ENCODE measurements at places on chromosomes 13 and 19. TPM values are rescaled to one million over a fixed set of nuclear protein-coding genes. Genes with fewer than 3 reads are reported as not detected.

DNA sequence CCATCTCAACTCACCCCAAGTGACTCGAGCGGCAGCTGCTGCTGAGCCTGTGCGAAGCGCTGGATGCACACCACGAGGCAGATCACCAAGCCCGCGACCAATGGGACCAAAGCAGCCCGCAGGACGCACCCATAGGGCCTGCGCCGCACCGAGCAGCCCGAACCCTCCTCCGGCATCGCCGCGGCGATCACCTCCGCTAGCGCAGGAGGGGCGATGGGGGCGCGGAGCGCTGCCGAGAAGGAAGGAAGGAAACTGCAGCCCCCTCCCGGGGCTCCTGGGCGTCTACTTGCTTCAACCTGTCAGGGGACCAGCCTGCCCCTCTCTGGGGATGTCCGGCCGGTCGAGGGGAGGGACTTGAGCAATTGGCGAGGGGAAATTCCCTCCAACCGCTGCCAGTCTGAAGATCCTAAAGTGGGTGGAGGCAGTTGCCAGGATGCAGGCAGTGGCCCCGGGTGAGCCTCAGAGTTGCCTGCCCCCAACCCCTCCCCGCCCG, at the start of gene CD70:
CD70 (minus strand) TSS at position 324 of the 493 bp plus-strand sequence; CDS start at position 176, 148 bp downstream.
- DNase-seq, result peak; percentile 74

DNA sequence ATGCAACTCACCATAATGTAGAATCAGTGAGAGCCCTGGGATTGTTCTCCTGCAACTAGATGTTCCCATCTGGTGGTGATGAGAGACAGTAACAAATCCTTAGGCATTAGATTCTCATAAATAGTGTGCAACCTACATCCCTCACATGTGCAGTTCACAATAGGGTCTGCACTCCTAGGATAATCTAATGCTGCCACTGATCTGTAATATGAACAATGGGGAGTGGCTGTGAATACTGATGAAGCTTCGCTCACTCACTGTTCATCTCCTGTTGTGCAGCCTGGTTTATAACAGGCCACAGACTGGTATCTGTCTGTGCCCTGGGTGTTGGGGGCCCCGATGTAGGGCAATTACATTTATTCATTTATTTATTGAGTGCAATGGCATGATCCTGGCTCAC, 86.9 kb downstream of the ZNF254 start:
- DNase-seq, result no peak

- DNase-seq, result no peak
These were observed 9.5 kb downstream of the POLR1D start for GRCh38 chr13:27631156-27631555.

DNA sequence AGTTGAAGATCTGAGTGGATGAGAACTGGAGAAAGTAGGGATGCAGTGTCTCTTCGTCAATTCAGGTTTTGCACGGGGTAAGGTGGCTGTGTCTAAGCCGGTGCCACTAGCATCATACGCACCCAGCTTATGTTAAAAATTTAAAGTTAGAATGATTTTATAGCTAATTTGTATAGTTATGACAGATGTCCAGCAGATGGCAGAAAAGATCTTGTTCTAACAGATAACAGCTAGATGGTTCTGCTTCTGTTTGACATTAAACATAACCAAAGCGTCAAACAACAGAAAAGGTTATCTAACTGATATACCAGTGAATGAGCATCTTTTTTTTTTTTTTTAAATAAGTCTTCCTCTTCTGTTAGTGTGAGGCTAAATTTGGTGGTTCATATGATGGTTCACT, 18.8 kb upstream of the EDDM13 start:
- no peak for DNase-seq

DNA sequence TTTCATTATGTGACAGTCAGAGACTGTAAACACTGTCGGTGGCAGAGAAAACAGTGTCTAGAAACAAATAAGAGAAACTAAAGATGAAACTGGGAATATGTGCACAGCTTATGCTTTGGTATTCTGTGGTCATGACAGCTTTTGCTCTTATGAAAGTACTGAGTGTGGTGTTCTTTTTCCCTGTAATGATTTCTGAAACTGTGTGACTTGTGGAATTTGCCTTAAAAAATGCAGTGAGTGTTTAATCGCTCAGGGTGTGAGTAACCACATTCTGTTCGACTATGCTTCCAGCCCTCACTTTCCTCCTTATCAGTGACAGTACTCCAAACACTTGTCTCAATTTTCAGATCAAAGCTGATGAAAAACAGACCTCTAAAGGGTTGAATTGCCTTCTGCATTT, 66.9 kb upstream of the DIAPH3 start:
- no peak for DNase-seq

DNA sequence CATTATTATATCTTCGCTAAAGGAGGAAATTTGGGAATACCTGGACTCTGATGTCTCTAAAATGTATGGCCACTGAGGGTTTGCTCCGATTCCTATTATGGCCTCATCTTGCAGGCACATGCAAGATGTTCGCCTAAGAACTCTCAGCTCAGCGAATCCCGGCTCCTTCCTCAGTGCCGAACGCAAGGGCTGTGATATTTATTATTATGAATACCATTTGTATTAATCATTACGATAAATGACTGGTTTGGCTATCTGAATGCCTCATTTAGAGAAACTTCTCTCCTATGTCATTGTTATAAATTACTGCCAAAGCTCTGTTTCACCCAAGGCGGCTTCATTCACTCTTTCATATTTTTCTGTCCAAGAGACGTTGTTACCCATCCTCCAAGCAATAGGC, 369.7 kb upstream of the TSHZ3 start:
- DNase-seq, result no peak

GRCh38 chr13:100812982-100813584, 138.5 kb upstream of the TMTC4 start:
- DNase-seq, result no peak

DNA sequence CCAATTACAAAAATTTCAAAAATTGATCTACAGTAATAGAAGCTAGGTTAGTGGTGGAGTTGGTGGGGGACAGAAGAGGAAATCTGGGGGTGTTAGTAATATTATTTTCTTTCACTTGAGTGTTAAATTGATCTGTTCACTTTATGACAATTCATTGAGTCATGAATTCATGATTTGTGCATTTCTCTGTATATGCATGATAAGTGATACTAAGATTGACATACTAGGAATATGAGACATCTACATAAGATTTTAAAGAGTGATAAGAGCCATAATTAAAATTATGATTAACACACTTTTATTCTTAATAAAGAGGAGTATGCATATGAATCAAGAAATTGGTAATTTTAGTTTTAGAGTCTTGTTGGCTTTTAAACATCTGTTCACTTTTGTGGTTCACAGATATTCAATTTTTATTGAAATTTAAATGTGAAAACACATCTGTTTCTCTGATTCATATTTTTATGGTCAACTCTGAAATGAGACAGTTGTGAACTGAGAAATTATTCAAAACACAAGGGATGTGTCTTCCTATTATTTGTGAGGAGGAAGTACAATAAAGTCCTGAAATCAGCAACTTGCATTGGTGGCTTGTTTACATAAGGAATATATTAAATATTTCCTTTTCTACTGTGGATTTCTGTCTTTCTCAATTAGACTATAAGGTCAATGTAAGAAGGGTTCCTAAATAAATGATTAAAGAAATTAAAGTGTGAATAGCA, 196.5 kb downstream of the ITGBL1 start:
- no peak for DNase-seq

DNA sequence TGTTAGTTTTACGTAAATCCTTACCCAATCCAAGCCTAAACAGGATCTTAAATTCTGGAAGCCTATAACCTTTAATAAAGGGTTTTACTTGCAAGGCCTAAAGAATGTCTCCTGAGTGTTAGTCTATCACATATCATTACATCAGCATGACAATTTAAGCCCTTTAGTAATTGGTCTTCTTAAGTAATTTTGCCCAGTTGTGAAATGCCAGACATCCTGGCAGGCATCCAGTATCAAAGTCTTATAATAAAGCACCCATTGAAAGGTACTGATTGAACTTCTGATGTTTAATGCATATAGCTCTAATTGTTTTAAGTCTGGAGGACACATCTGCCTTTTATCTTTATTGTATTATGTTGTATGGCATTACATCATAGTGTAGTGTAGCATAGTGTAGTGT, 1078.9 kb downstream of the SLITRK1 start:
- DNase-seq, result no peak

DNA sequence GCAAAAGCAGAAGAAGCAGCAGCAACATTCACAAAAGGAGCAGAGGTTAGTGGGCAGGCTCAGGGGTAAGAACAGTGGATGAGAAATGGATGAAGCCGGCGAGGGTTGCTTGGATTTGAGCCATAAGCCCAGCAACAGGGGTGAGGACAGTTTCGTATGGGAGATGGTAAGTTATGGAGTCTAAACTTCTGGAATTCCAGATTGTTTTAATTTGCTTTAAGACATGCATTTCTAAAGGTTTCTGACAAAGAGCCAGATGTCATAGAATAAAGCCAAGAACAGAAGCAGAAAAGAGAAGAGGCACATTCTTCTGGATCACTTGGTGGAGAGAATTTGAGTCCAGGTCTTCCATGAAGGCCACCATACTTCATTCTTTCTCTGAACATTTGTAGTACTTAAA, 76.6 kb downstream of the TNFSF11 start:
- DNase-seq, result no peak

DNA sequence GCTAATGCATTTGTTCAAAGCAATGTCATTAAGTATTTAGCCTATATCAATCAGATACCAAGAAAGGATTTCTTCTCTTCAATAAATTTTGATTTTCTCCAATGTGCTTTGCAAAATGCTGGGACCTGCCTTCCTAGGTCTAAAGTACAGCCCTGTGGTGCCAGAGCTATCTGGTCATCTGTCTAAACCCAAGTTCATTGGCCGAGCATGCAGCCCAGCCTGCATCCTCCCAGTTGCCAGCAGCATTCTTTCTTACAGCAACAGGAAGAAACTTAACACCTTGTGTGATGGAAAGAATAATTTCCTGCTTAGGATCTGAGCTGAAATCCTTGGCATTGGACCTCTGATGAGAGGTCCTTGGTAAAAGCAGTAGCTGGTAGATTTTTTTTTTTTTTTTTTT, 310.0 kb downstream of the RBM26 start:
- no peak for DNase-seq

DNA sequence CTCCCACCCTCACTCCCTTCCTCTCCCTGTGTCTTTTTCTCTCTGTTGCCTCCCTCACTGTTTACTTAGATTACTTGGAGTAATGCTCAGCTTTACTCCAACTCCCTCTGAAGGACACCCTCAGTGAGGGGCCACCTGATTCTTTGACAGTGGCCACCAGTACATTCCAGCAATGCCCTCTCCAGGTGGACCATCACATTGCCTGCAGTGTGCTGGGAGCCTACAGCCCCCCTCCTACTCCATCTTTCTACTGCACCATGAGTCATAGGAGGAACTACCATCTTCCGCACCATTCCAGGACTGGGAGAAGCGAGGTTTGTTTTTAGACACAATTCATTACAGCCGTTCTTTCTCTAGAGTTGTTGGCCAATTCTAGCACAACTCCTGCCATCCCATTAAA, 96.6 kb upstream of the POSTN start:
- no peak for DNase-seq

- no peak for DNase-seq
These were observed 530.0 kb downstream of the PCDH9 start for GRCh38 chr13:66700117-66700601.

- peak; percentile 54 for DNase-seq
These were observed 575.8 kb downstream of the DACH1 start for GRCh38 chr13:71290963-71291841.

DNA sequence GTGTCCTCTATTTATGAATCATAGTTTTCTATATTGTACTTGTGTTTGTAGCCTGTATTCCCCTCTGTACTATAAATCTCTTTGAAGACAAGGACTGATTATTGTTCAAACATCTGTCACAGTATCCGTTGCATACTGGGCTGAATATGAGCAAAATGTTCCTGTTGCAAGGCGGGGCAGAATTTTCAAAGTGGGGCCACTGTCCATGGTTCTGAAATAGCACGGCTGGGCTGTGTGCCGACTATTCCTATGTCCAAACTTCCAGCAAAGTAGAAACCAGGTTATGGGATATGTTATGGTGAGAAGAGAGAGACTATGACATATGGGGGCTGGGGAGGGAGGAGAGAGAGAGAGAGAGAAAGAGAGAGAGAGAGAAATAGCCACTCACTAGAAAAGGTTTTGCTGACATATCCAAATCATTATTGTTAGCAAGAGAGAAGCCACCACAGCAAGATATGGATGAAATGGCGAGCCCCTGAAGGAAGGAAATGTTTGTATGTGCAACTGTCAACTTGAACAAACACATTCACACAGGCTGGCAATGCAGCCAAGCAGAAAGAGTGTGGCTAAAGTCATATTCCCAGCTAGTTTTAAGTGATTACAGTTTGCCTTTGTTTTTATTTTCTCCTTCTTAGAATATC, 107.0 kb upstream of the GPR12 start:
- peak; percentile 29 for DNase-seq

DNA sequence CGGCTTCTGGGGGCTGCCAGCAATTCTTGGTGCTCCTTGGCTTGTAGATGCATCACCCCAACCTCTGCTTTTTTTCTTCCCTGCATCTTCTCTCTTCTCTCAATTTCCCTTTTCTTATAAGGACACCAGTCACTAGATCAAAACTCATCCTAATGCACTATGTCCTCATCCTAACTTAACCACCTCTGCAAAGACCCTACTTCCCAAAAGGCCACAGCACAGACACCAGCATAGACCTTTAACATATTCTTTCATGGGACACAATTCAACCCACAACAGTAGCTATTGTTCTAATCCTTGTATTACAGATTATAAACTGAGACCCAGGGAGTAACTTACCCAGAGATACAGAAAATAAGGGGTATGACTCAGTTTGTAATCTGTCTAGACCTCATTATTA, 47.0 kb downstream of the RUBCNL start:
- DNase-seq, result no peak

- peak; percentile 53 for DNase-seq
These were observed 45.2 kb downstream of the CDADC1 start for GRCh38 chr13:49292742-49293486.

- no peak for DNase-seq
These were observed 21.7 kb downstream of the ZNF536 start for GRCh38 chr19:30393729-30394480.

Gene ERICH6B
- not detected for total RNA-seq

Gene SGCG
- total RNA-seq, result not detected

Gene MAP4K1
- total RNA-seq, result 205 TPM

Gene CEACAM21
- 40.9 TPM for total RNA-seq

Gene PROZ
- not detected for total RNA-seq

Gene BCKDHA
- total RNA-seq, result 23.2 TPM

Gene COX7A1
- total RNA-seq, result not detected

Gene ZNF470
- 1.7 TPM for total RNA-seq

Gene TEX29
- total RNA-seq, result 0.39 TPM

Gene IFT88
- total RNA-seq, result 5.3 TPM
